ENCODE measurements at places on chromosomes 7 and 10.

DNA sequence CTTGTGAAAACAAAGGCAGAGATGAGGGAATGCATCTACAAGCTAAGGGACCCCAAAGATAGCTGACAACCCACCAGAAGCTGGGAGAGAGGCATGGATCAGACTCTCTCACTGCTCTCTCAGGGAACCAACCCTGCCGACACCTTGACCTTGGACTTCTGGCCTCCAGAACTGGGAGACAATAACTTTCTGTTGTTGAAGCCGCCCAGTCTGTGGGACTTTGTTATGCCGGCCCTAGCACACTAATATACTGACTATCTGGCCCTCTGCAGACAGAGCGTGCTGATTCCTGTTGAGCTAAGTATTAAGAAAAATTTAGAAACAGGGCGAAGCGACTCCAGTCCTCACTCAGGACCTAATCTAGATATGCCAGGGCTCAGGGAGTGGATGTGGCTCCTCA, 144.3 kb upstream of the TCF7L2 start:
- DNase-seq: no peak

GRCh38 chr7:12323415-12323814, 80.2 kb downstream of the VWDE start:
- DNase-seq: no peak

DNA sequence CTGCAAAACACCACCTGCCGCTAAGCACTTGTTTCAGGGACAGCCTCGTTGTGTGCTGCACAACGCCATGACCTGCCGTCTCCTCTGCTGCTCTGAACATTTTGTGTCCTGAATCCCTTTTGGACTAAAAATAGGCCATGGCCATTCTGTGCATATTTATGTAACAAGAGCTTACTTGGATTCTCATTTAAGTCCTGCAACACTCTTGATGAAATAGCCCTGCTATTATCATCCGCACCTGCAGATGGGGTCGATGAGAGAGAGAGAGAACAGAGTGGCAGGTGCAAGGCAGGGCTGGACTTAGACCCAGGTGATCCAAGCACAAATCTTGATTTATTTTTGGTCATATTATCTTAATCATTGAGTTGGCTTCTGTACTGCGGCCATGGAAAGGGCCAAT, 121.2 kb upstream of the PRKCQ start:
- DNase-seq: no peak

- DNase-seq: no peak
Observed at GRCh38 chr10:22429146-22429545, 83.8 kb downstream of the SPAG6 start.

DNA sequence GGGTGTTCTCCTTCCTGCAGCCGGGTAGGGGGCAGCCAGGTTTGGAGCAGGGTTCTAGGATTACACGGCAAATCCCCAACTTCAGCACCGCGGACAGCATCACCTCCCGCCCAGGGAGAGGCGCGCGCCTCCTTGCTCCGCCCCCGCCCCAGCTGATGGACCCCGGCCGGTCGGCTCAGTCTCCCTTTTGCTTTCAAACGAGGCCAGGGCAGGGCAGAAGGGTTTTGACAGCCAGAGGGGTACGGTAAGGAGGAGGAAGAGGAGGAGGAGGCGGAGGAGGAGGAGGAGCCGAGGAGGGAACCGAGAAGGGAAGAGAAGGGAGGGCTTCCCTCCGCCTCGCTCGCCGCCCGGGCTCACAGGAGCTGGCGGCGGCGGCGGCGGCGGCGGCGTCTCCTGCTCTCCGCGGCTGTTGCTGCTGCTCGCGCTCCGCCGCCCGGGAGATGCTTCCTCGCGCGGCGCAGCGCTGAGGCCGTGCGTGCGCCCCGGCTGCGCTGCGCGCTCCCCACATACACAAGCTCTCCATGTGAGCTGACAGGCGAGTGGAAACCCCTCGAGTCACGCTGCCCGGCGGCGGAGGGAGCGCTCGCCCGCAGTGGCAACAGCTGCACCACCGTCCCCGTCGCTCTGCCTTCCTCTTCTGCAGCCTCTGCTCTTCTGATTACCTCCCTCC, 615 bp upstream of the CNTNAP2 start:
- peak; percentile 71 for DNase-seq

DNA sequence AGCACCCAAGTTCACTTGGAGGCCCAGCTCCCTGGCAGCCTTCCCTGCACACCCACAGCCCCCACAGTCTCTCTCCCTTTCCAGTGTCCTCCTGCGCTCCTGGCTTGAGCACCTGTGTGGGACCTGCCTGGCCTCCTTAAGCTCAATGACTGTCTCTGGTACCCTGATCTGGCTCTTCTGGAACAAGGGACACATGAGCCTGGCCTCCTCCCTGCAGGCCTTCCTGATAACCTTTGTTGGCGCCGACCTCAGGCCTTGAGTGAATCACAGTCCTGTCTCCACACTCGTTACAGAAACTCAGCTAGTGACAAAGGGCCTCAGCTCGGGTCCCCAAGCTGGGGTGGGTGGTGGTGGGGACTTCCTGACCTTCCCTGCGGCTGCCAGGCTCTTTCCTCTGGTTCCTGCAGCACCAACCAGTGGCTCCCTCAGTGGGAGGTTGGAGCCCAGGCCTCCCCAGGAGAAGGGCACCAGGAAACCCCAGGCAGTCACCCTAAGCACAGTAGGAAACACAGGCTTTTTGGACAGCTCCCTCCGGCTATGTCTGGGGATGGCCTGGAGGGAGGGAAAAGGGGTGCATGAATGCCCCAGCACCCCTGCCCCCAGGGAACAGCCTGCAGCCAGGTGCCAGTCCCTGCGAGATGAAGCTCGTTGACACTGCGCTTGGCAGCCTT, 147.3 kb downstream of the SH3PXD2A start:
- DNase-seq: no peak

DNA sequence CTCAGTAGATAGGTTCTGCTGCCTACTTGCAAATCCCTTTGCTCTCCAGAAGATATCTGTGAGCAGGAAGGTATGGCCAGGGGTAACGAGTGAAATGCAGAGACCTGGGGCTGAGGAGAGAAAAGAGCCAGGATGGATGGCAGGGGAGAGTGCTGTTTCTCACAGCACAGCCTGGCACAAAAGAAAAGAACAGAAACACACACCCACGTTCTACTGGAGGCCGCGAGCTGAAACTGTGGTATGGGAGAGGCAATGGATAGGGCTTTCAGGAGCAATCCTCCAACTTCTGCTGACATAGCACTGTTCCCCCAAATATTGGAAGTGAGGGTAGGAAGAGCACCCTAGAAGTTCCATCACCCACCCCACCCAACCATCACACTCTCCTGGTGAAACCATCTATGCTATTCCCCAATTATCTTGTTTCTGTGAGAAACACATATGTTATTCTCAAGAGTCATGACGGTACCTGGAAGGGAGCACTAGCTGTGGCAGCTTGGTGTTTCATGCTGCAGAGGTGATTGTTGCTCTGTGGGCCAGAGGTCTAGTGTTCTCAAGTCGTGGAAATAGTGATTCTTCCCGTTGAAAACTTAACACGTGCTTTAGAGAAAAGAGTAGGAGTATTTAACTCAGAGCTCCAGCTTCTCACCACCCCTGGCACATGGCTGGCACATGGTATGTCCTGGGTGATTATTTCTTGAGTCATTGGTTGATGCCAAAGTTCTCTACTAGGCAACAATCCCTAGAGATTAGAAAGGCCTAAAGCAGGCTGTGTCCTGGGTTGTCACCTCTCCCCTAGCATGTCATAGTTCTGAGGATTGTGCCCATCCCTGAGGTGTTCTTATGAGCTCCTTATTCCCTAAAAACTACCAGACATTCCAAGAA, 198.3 kb downstream of the PLXNA4 start:
- DNase-seq: no peak

DNA sequence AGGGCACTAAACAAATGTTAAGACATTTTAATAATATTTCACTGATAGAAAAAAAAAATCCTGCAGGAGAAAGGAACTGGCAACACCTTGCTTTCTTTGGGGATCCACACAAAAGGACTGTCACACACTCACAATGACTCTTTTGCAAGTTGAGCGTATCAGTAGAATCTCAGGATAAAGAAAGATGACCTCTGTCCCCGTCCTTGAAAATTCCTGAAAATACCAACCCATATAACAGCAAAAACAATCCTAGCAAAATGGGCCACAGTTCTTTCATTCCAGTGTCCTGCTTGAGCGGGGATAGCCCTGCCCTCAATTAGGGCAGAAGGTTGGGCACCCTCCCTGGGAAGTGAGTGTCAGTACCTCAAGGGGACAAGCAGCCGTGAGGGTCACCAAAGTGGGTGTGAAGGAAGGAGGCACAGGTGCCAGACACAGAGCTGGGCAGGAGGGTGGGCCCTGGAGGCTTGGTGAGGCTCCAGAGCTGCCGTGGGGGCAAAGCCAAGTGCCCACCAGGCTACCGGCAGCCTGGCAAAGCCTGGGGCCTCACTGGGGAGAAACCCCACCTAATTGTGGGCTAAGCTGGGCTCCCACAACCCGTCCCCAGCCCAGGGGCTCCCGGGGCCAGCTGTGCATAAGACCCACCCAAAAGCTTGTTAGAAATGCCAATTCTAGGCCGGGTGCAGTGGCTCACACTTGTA, 2.8 kb downstream of the WDR86 start:
- no peak for DNase-seq

DNA sequence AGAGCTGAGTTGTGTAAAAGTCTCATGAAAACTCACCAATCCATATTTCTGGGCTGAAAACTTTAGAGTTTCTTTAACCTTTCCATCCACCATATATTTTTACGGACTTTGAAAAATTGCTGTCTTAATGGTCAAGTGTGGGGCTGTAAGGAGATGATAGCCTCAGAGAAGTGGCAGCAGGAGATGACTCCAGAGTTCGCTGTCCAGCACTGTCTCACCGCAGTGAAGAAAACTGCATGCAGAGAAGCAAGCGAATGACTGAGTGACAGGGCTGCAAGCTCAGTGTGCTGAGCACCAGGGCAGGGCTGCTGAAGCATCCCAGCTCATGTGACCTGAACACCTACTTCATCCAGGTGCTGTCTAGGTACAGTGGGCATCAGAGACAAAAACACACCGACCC, 564.5 kb downstream of the ACTR3B start:
- DNase-seq: no peak

GRCh38 chr7:150323682-150324372, 482 bp upstream of the ACTR3C start:
- no peak for DNase-seq

DNA sequence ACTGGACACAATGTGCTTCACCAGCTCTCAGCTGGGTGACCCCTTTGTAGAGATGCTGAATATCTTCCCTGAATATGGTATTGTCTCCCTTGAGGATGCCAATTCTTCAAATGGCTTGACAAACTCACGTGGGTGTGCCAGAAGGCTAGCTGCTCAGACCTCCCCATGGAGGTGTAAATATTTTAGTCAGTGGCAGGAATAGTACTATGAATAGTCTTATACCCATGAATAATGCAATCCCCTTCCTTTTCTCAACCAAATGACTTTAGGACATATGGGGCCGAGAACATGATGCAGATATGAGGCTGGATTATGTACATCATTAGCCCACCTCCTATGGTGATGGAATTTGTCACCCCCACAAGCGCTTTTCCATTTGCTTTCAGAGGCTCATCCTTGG, 401.8 kb downstream of the ADRA2A start:
- no peak for DNase-seq
